Activated naive CD4-positive, alpha-beta T cell treated with anti-CD3 and anti-CD28 coated beads, Interleukin-2, amount 50 U/mL, for 16 hours (primary cell): ENCODE measurements at places on chromosomes 5 and 9.

- DNase-seq: no peak
Measured at GRCh38 chr9:4798281-4799032, 5.7 kb downstream of the RCL1 start.

DNA sequence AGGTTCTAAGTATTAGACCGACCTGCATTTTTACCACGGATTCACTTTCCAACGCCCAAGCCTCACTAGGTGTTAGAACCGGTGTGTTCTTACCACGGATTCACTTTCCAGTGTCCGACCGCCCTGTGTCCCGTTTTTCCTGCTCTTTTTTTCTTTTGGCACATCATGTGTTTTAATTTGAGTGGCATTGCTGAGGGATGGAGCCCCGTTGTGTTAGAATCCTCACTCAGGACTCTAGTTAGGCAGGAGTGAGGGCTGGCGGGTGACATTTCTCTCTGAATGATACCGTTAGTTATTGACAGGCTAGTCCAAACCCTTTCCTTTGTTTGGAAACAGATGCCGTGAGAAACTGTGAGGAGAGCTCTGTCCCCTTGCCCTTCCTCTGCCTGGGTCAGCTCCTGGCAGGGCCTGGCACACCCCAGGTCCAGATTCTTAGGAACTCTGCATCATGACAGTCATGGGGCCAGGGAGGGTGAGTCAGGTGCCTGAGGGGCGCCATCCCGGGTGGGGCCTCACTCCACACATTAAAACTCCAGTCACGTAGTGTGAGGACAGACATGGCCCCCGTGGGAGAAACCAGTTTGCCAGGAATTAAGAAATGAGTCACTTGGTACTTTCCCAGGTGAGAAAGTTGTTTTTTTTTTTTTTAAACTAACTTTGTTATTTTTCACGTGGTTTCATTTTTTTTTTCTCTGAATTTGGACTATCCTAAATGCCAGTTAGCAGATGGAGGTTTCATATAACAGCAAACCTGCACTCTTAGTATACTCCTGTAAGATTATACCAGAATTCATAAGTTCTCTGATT, 15.8 kb downstream of the EXOC3 start:
- peak; percentile 78 for DNase-seq

GRCh38 chr9:85702726-85703289, 38.9 kb downstream of the AGTPBP1 start:
- DNase-seq: no peak

- no peak for DNase-seq
Measured at GRCh38 chr5:158155811-158156505, 297.0 kb upstream of the CLINT1 start.

DNA sequence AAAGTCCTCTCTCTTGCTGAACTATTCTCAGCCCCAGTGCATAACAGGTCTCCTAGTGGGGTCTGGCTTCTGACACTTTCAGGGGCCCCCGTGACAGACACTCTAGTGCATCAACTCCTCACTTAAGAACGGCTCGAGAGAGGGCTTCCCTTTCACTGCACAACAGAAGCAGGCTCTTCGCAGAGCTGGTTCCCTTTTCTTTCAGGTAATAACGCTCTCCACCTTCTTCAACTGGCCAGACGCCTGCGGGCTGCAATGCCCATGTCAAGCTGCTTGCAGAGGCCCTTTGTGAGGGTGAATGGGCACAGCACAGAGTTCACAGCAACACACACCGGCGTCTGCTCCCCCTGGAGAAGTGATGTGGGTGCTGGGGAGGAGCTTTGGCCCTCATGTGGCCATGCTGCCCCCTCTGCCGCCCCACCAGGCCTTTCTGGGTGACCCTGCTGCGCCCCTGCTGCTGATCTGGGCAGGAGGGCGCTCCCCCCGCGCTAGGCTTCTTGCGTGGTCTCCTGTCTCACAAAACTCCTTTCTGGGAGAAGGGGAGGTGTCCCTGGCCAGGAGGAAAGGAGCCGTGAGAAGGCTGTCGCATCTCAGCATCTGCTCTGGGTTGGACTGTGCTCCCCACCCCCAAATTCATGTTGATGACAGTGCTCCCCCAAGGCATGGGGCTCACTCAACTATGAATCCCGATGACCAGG, 2.4 kb downstream of the MRPL36 start:
- no peak for DNase-seq

DNA sequence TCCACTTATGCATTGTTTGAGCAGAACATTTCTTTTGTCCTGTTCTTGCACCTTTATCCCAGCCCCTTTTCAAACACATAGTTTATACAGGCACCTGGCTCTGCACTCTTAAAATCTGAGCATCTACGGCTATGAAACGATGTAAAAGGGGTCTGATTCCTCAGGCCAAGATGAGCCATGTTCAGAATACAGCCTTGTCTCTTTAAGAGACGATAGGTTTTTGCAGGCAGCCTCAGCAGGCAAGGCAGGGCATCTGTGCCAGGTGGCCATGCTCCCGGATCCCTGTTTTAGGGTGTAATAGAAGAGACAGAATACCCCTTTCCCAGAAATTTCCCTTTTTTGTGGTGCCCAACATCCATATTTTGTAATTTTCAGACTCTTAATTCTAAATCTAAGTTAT, 89.1 kb upstream of the NFIB start:
- no peak for DNase-seq

DNA sequence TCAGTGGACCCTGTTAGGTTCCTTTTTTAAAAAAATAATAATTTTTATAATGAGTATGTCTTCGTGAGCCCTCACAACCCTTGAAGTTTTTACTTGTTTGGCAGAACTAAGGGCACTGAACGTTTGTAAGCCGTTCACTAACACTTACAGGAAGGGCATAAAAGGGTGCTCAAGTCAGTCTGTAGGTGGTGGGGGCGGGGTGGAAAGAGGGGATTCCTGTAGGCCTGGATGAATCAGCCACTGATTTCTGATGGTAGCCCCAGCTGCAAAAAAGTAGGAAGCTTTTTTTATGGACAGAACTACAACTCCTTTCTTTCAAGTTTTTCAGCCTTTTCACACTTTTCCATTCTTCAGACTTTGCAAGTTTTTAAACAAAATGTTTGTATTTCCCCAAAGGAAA, 35.8 kb downstream of the PIK3R1 start:
- DNase-seq: peak; percentile 72

GRCh38 chr5:891837-892393, 686 bp downstream of the BRD9 start:
- DNase-seq: no peak

DNA sequence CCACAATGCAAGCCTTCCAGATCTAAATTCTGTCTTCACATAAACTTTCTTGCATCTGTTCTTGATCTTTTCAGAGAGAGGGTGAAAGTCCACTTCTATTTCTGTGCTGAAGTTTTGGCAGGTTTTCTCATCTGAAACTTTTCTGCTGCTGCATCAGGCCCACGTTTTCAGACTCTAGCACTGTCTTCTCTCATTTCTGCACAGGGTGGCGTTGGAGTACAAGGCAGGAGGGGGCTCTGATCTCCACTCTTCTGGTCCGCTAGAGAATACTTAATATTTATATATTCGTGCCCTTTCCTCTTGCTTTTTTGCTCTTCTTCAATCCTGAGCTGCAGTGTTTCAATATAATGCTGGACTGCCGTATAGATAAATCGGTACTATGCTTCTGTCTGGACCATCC, 204.0 kb upstream of the PRDM9 start:
- no peak for DNase-seq

DNA sequence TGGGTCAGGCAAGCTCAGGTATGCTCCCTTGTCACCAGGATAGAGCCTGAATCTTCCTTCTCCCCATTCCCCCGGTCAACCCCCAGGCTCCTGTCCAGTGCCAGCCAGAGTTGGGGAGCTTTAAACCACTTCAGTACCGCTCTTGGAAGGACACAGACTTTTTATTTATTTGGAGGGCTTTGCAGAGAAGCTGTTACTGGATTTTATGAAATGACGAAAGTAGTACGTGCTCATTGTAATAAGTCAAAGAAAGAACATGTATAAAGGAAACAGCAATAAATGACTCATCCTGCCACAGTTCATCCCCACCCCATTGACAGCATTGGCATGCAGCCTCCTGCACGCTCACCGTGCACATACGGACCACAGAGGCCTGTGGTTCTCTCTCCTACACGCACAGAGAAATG, 230.3 kb downstream of the AUH start:
- peak; percentile 54 for DNase-seq

DNA sequence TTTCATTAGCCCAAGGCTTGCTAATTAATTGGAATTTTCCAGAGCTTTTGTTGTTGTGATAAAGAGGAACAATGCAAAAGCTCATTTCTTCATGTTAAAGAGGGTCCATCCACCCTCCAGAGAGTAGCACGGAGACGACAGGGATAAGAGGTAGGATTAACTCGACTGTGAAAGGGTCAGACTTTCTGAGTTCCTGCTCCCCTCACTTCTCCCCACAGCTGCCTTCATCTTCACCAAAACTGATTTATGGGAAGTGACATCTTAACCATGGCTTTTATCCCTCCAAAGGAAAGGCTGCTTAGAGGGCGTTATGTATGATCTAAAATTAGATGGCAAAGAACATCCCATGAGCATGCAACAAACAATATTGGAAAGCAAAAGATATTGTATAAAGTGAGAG, 135.5 kb downstream of the GLIS3 start:
- DNase-seq: no peak

DNA sequence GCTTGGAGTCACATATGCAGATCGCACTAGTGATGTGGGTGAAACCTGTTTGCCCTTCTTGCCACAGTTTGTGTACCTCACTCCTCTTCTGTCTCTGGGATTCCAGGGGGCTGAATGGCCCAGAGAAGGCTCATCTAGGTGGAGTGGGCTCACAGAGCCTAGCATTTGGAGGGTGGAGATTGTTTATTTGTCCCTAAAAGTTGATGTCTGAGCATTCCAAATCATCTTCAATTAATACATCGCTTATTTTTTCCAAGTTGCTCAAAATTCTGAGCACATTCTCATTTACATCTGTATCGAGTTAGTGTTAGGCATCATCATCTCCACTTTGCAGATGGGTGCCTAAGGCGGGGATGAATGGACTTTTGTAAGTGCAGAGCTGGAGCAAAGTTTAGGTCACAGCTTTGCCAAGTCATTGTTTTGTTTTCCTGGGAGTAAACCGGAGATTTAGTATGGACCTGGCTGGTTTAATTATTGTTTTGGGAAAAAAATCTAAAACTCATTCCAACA, 2.0 kb downstream of the ABL1 start:
- DNase-seq: no peak

- DNase-seq: no peak
Measured at GRCh38 chr9:133277467-133277866, 2.5 kb upstream of the ABO start.

DNA sequence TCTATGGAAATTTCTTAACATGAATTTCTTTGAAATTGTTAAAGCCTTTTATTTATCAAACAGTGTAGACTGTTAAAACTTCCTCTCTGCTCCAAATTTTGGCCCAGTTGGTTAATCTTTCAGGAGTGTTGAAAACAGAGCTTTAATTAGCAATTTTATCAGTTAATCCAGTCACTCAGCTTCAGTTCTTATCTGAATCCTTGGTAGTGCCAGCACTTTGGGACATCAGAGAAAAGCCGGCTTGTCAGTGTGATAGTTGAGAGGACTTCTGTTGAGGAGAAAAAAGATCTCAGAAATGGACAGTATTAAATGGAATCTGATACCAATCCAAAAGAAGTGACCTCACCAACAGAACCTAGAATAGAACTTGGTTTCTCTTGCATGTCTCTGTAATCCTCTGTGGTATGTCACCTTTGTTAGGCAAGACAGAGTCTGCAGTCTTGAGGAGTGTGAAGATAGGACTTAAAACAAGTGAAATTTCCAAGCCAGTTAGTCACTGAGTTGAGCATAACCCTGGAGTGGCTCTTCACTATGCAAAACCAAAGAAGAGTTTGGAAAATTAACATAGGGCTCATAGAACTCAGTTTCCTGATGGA, 251.8 kb downstream of the NNT start:
- no peak for DNase-seq

DNA sequence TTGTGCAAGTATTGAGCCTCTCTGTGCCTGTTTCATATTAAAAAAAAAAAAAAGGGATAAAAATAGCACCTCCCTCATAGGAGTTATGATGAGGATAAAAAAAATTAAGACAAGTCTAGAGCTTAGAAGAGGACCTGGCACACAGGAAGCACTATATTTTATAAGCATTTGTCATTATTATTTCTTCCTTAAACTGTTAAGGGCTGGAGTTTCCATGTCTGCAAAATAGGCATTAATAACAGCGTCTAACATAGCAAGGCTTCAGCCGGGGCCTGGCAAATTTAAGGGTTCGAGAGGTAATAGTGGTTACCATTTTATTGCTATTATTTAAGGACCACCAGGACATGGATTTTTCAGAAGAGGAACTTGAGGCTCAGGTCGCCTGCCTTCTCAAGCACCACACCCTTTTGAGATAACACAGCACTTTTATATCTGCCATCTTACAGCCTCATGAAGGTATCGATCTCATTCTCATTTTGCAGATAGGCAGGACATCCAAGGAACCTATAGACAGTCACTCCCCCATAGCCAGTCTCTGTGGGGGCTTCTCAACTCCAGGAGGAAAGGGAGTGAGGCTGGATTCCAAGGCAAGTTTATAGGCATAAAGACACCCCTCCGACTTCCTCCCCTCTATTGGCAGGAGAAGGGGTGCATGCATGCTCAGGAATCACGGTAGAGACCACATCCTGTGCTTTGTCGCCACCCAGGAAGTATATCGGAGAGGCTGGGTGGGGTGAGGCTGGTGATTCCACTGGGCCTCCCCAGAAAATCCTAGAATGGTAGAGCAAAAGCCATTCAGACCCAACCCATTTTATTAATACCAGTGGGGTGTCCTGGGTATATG, 2.4 kb downstream of the ANXA6 start:
- no peak for DNase-seq

DNA sequence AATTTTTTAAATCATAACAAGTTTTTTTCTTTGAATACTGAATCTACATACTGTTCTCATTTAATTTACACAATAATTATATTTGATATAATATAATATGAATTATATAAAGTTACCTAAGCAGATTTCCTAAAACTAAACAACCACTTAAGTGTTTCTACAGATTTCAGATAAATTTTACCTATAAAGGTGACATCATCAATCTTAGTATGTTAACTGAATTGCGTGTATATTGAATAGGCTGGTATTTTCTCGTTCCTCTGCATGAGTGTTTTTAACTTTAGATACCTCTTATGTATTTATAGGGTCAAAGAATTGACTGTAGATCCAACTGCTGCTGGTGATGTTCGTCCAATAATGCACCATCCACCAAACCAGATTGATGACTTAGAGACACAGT, 30.3 kb downstream of the DIMT1 start:
- DNase-seq: no peak

DNA sequence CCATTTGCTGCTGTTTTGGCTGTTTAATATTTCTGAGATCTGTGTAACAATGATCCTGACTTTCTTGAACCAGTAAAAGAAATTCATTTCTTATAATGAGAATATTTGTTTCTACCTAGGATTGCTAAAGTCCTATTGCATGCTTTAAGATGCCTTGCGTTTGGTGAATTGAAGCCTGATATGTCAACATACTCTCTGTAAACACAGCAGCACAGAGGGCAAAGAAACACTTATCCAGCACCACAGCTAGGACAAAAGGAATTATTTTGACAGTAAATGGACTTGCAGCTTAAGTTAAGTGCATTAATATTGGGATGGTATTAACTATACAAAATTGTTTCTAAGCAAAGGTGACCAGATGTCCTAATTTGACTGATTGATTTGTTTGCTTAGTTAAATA, 2031.2 kb upstream of the CDH6 start:
- DNase-seq: no peak

GRCh38 chr9:13427587-13427986, 148.1 kb upstream of the MPDZ start:
- DNase-seq: no peak
